CD4-positive, alpha-beta T cell treated with Interleukin-6 for 4 hours (primary cell): ENCODE measurements at places on chromosomes 2 and 18.

- DNase-seq = no peak
These were observed 298.9 kb downstream of the EIPR1 start for GRCh38 chr2:3078684-3079083.

DNA sequence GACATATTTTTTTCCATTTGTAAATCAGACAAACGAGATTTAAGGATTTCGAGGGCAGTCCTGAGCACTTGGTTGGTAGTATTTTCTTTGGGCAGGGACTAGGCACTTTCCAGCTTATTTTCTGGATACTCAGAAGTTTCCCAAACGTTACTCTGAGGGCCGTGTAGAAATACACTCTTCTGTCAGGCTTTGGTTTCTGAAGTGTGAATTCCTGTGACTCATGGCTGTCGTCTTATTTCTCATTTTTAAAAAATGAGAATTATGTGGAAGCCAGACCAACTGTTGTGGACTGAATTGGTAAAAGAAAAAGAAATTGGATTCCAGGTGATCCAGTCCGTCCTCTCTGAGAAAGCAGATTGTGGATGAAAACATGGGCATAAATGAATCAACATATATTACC, 658.6 kb upstream of the FANCL start:
- no peak for DNase-seq

DNA sequence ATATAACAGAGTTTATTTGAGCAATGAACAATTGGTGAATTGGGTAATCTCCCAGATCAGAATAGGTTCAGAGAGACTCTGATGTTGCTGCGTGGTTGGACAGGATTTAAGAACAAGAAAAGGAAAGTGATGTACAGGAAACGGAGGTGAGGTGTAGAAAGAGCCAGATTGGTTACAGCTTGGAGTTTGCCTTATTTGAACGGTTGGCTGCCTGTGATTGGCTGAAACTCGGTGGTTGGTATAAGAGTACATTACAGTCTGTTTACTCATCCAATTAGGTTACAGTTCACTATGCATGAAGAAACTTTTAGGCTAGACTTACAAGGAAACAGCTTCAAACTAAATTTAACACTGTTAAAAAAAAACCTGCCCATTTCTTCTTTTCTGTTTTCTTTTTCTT, 68.0 kb upstream of the CABLES1 start:
- no peak for DNase-seq

DNA sequence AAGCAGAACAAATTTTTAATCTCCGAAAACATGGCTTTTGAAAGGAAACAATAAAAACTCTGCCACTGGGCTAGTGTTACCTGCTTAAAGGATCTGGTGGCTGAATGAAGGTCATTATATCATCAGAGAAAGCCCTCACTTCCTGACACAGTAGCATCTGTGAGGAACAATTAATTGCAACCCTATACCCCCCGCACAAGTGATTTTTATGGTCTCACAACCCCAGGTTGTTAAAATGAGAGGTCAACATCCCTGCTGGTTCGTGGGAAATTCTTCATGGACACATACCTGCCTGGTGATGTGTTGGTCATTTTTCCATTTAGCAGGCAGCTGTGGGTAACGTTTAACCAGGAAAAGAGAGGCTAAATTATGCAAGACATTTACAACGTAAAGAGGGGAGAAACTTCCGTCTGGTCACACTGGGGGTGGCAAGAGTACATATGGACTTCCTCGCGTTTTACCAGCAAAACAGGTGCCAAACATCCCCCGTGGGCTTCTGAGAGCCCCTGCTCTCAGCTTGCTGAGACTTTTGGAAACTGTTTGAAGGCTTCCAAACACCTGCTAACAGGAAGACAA, 29.2 kb downstream of the NIFK start:
- DNase-seq = no peak

GRCh38 chr2:216044883-216045486, 31.6 kb upstream of the MREG start:
- no peak for DNase-seq

GRCh38 chr18:55248495-55248894, 289.2 kb upstream of the CCDC68 start:
- DNase-seq = no peak

DNA sequence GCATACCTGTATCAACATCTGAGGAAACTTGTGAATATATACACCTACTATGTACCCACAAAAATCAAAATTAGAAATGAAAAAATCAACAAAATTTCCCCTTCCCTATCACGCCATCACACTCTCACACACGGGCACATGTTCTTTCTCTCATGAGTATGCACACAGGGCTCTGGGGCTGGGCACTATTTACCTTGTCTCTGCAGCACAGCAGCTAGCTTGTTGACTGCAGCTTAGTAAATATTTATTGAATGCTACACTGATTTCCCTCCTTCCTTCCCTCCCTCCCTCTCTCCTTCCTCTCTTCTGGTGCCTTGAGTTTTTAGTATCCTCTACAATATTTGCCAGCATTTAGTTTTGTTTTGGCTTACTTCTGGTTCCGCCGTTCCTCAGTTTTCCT, 182.7 kb upstream of the LHCGR start:
- no peak for DNase-seq

DNA sequence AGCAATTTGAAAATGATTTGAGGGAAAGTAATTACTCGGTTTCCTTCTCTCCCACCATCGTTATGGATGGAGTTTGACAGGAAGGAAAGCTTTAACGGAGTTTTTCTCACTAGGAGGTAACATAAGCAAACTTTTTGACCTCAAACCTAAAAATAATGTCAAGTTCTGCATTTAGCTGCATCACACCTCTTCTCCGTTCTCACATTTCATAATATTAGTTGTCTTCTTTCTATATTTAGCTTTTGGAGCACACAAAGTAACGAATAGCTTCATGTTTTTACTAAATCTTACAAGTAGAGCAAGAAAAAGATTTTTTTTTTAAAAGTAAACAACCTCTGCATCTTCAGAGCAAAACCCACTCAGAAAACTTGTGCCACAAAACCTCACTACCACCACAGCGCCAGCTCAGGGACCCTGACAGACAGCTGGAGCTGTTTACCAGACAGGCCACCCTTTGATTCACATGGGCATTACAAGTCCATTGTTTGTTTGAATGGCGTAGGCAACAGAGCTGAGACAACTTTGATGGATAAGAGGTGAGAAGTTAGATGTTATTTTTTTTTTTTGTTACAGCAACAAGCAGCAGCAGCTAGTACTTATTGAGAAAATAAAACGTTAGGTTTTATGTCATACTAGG, 21.9 kb upstream of the ICOS start:
- peak; percentile 21 for DNase-seq

DNA sequence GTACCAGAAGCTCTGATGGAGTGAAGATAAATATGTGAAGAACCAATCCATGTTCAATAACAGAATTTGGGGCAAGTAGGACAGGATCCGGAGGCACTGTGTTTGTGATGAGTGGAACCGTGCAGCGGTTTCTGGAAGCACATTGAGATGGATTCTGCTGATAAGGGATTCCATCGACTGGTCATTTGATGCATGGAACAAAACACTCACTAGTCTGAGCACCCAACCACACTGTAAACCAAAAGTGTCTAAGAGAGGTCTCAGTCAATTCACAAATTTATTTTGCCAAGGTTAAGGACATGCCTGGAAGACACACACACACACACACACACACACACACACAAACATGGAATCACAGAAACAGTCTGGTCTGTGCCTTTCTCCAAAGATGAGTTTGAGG, 459.5 kb downstream of the FBXO15 start:
- DNase-seq = no peak

- DNase-seq = no peak
These were observed 68.6 kb downstream of the FHOD3 start for GRCh38 chr18:36365836-36366775.

DNA sequence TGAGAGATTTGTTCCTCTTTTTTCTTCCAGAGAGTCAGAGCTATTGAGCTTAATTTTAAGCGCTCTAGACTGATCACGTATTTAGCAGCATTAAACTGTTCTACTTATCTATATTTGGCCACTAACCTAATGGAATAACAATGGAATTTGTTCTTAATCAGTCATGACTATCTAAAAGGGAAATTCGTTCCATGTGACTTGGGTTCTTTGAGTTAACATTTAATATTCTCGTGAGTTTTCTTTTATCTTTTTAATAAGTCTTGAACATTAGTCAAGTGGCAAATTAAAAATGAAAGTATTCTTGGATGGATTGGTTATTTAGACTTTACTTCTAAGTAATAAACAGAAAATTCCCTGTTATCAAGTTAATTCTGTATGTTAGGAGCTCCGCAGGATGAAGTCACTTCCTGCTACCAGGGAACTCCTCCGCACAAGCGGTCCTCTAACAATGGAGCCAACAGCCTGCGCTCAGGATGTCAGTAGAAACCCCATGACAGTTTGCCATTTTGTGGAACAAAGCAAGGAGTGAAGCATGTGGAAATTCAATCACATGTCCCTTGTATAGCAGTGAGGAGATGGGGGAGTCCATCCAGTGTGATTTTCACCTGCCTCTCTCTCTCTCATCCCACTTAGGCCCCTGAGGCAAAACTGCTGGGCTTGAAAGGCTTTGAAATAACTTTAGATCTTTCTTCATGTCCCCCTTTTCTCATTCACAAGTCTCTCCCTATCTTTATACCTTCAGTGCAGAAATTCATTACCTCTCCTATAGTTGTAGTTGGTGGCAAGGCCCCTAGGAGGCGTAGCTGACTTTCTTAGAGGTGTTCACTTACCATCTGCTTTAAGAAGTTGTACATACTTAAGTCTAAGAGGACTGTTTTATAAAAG, 138.1 kb downstream of the WDR7 start:
- DNase-seq = peak; percentile 2

DNA sequence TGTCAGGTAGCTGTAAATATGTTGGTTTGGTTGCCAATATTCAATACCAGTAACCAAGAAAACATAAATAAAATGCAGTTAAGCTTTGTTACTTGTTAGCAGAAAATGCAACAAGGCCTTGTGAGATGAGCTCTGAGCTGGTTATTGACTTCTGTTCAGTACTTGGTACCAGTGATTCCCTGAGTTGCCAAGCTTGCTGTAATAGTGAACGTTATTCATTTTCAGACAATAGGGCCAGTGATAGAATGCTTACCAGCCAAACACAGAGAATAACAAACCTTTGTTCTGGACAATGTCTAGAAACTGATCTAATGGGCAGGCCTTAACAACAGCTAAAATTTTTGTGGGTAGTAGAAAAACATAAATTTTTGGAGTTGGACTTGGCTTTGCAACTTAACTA, 29.5 kb downstream of the RASGRP3 start:
- DNase-seq = no peak

GRCh38 chr2:8132351-8132831, 549.5 kb upstream of the ID2 start:
- no peak for DNase-seq

- DNase-seq = no peak
These were observed 21.5 kb upstream of the CAB39 start for GRCh38 chr2:230691005-230691647.

DNA sequence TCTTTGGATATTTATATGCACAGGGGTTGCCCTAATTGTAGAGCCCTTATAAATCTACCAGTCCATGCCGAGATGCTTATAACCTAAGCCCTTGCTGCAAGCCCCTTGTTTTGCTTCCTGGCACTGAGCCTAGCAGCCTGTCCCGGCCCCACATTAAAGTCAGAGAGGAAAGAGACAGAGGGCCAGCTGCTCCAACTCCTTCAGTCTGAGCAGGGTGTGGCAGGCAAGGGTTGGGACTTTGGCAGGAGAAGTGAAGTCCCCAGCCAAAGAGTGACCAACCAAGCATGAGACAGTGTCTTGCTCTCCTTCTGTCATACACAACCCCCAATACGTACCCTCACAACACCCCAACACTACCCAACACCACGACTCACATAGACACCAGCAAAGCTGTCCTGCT, 54.7 kb upstream of the FZD7 start:
- DNase-seq = no peak

GRCh38 chr2:216031960-216032689, 18.8 kb upstream of the MREG start:
- DNase-seq = no peak

DNA sequence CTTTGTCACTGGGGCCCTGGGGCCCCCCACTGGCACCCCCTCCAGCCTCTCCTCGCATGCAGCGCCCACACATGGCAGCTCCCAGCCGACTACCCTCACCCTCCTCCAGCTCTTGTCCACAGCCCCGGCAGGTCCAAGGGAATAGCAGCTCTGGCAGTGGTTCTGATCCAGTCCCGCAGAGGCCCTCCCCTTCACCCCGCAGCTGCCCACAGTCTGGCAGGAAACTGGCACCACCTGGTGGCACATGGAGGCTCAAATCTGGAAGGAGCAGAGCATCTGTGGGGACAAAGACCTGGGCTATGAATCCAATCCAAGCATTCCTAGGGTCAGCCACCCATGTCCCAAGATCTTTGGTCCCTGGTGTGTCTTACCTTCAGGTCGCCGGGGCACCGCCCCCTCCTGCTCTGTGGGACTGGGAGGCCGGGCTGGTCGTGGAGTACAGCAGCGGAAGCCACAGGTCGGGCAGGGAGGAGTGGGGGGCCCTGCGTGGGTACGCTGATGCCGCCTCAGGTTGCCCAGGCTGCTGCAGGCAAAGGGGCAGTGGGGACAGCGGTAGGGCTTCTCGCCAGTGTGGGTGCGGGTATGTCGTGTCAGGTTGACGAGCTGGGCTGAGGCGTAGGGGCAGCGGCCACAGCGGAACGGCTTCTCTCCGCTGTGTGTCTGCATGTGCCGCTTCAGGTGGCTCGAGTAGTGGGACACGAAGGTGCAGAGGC, 2.3 kb downstream of the ZNF513 start:
- DNase-seq = peak; percentile 15

GRCh38 chr2:219400562-219400961, 12.8 kb upstream of the DNPEP start:
- DNase-seq = no peak

- DNase-seq = no peak
These were observed 88.7 kb upstream of the STPG4 start for GRCh38 chr2:47243596-47244323.

GRCh38 chr2:173393186-173393585, 38.5 kb downstream of the CDCA7 start:
- DNase-seq = no peak

DNA sequence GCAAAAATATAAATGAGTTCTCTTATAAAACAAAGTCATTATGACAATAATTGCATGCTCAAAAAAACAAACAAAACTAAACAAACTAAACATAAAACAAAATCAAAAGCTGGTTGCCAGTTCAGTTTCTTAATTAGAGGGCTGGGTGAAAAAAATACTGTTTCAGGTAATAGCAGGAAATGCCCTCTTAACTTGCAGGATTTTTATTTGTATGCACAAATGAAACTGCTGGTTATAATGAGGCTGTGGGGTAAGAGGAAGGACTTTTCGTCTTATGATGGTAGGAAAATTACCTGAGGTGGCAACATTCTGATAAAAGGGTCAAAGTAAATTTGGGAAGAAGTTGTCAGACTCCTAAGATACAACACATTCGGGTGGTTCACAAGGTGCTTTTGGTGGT, 21.5 kb upstream of the CDKL4 start:
- DNase-seq = no peak

- no peak for DNase-seq
These were observed 45.0 kb downstream of the CROCC2 start for GRCh38 chr2:240951045-240951594.

- no peak for DNase-seq
These were observed 32.3 kb downstream of the TGIF1 start for GRCh38 chr18:3482258-3482657.

GRCh38 chr18:74286106-74286855, 5.5 kb downstream of the CYB5A start:
- DNase-seq = no peak

- no peak for DNase-seq
These were observed 437.6 kb downstream of the ZEB2 start for GRCh38 chr2:144082327-144082726.

- no peak for DNase-seq
These were observed 12.3 kb upstream of the SLC66A3 start for GRCh38 chr2:11142987-11143386.

- DNase-seq = no peak
These were observed 151.7 kb upstream of the NOSTRIN start for GRCh38 chr2:168650781-168651180.

GRCh38 chr18:32373995-32374394, 96.7 kb downstream of the GAREM1 start:
- no peak for DNase-seq
